ENCODE measurements at places on chromosomes 4 and X.

DNA sequence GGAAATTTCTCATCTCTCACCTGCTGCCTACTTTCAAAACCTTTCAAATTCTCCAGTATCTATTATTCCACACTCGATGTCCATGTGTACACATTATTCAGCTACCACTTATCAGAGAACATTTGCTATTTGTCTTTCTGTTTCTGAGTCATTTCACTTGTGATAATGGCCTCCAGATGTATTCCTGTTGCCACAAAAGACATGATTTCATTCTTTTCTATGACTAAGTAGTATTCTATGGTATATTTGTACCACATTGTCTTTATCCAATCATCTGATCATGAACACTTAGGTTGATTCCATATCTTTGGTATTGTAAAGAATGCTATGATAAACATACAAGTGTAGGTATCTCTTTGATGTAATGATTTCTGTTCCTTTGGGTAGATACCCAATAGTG is 310.1 kb upstream of the SPOCK3 start:
- DNase-seq = no peak

GRCh38 chr4:155828628-155829027 is 37.4 kb downstream of the ASIC5 start:
- DNase-seq = no peak

DNA sequence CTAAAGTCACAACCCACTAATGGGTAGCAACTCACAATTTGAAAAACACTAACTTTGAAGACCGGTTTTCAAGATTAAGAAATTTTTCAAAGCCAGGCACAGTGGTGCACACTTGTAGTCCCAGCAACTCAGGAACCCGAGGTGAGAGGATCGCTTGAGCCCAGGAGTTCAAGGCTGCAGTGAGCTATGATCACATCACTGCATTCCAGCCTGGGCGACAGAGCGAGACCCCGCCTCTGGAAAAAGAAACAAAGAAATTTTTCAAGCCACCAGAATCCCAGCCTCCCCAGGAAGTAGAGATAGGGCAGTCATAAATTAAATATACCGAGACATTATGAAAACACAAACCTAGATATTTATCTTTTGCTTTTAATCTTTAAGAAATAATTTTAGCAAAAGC is 13.0 kb downstream of the SMARCA1 start:
- DNase-seq = no peak

DNA sequence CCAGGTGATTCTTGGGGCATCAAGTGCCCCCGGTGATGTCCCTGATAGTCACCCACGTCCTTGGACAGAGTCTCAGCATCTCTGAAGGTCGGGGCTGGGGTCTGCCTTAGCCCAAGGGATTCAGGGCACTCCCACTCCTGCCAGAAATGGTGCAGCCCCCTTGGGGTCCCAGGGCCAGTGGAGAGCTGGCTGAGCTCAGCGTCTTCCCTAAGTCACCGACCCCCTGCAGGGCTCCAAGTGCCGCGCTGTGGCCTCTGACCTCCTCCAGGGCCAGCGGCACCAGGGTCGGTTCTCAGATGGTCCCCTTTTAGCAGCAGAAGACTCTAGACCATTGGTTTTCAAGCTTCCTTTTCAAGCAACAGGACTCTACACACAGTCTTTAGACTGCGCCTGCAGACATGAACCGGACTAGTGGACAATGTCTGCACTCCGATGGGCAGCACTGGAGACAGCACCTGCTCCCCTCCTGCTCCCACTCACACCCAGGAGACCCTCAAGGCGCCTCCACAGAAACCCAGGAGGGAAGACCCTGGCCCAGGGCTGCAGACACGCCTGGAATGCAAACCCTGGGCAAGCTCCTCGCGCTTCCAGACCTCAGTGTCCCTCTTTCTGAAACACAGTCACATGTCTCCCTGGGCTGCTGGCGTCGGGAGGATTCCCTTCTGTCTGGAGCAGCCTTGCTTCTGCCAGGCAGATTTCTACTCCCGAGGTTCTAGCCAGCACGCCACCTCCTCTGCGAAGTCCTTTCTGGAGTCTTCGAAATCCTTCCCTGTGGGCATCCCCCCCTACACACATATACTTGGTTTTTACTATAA is 53.9 kb downstream of the ABLIM2 start:
- DNase-seq = no peak

GRCh38 chr4:106273831-106274230 is 42.2 kb downstream of the TBCK start:
- no peak for DNase-seq

DNA sequence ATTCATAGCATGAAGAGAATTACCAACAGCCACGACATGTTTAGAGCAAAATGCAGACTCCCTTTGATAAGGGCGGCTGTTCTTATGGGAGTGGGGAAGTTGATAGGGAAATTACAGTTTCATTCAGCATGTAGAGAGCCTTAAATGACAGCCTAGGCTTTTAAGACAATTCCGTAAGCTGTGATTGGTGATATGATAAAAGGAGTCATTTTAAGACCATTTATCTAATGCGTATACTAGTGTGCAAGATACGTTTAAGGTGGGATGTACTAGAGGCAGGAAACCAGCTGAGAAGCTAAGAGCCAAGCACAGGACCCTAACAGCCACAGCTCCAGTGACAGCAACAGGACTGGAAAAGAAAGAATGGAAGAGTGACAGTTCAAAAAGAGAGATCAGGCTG is 102.2 kb upstream of the ZFP42 start:
- no peak for DNase-seq

- DNase-seq = no peak
Measured at GRCh38 chr4:2047031-2047660, 12.0 kb upstream of the NAT8L start.

- DNase-seq = no peak
Measured at GRCh38 chr4:107037199-107037584, 1.1 kb upstream of the DKK2 start.

- no peak for DNase-seq
Measured at GRCh38 chr4:92953462-92953861, 649.7 kb downstream of the GRID2 start.

GRCh38 chrX:16827225-16827624 is 41.0 kb downstream of the TXLNG start:
- DNase-seq = no peak

DNA sequence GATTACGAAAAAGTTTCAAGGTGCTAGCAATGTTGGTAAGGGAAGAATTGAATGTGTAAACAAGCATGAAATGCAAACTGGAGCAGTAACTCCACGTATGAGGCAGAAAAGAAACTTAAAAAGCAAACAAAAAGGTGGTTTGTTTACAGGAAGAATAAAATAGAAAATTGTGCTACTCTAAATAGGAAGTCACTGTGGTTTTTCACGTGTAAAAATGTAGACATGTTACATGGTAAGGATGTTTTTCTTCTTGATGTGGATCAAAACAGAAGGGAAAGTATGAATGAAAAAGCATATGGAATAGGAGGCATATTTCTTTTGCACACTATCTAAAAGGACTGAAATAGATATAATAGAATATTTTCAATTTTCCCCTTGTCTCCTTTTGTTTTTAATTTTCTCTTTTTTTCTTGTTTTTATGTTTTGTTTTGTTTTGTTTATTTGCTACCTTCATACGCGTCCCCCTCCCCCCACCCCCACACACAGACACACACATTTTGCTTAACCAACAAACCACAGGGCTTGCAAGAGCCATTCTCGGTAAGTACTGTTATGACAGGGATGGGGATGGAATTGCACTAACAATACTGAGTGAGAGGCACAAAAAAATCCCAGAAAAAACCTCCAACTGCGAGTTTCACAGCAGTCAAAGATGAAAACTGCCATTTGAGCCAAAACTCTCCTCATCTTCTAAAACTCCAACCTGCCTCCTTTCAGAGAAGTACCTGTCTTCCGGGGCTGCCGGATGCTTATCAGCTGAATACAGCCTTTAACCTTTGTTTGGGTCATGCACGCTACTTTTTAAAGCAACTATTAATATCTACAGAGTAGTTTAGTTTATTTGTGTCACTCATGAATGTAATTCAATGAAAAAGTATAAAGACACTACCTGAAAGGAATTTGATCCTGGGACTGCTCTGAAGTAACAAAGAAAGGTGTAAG is 135.8 kb downstream of the IL15 start:
- no peak for DNase-seq

DNA sequence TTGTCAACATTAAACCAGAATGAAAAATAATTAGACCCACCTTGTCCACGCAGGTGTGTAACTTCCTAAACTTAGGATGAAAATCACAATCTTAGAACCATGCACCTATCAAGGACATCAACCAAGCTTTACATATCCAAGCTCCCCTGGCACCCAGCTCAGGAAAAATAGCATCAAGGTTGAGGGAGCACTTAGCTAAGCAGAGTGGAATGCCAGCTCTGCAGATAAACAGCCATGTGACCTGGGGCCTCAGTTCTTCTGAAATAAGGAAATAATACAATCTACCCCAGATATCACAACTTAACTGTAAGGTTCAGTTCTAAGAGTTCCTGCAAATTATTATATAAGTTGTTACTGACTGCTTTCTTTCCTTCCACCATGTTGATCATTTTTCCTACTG is 64.7 kb downstream of the DHX15 start:
- DNase-seq = no peak

DNA sequence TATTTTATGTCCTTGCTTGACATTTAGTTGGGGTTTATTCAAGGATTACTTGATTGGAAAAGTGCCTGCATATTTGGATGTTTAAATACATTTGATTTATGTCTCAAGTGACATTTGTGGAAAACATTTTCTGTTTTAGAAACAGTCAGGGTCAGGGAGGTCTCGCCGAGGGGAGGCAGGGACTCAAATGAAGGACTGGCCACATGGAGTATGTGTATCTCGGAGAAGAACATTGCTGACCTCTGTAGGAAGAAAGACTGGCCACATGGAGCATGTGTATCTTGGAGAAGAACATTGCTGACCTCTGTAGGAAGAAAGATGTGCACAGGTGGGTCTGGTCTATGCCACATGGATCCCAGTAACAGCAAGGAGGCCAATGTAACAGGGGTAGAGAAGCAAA is 233.6 kb downstream of the TRIML1 start:
- no peak for DNase-seq

GRCh38 chr4:30847958-30848357 is 127.8 kb downstream of the PCDH7 start:
- DNase-seq = no peak

- DNase-seq = no peak
Measured at GRCh38 chrX:32530802-32531403, 680.4 kb downstream of the DMD start.

GRCh38 chr4:38692421-38692820 is 28.4 kb downstream of the KLF3 start:
- no peak for DNase-seq

- DNase-seq = no peak
Measured at GRCh38 chrX:149476513-149476912, 28.6 kb downstream of the IDS start.

DNA sequence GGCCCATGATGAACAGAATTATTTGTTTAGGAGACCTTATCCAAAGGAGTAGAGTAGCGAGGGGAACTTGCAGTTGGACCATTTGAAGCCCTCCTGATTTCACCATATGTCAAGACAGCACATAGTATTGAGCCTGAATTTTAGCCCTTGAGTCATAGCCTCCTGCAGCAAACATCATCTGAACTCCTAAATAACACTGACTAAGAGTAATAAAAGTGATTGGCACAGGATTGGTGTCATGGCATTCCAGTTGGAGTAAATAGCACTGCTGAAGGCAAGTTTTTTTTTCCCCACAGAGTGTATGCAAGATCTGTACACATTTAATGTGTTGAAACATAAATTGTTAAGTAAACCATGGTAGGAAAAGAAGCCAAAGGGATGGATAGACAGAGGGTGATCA is 89.0 kb downstream of the COMMD8 start:
- no peak for DNase-seq

DNA sequence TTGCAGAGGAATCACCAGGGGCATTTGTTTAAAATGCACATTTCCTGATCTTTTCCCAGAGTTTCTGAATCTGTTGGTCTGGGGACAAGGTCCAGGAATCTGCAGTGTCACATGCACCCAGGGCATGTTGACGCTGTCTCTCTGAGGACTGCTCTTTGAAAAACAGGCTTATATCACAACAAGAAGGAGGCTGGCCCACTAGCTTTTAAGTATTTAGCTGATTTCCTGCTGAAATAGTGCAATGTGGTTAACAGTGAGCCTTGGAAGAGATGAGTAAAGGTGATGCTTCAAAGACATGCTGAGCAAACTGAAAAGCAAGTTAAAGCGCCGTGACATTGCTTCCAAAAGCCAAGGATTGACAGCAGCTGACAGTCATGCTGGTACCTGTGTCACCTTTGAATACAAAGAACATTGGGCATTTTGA is 18.6 kb upstream of the SEPSECS start:
- no peak for DNase-seq

DNA sequence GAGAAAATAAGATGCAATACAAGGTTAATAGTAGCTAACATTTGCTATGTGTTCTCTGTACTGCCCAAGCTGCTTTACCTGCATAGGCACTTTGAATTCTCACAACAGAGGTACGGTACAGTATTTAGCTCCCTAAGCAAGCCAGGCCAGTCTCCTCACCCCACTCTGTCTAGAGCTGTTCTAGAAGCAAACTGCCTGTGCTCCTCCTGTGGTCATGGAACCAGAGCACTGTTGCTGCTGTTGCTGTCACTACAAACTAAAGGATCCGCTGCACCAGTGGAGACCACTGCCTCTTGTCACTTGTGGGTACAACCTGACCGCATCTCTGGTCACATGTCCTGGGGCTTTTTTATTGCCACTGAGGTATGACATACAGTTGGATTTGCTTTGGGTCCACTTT is 19.6 kb downstream of the ZNF330 start:
- DNase-seq = no peak

GRCh38 chr4:13067077-13067476 is 417.1 kb downstream of the RAB28 start:
- DNase-seq = no peak

- DNase-seq = no peak
Measured at GRCh38 chrX:32041181-32041580, 969.3 kb upstream of the FTHL17 start.

DNA sequence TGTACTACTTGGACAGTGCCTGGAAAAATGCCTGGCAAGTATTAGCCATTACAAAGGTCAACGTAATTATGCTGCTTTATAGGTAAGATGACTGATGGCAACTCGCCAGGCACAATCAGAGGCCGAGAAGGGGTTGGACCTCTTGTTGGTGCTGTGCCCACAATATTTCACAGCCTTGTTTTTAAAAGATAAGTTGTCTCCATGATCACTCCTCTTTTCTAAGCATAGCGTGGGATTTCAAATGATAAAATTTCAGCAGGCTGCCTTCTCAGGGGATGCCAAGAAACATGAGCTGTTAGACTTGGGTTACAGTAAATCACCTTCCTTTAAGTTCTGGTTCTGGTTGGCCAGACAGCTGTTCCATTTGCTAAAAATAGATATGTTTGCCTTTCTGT is 26.9 kb downstream of the HOPX start:
- no peak for DNase-seq

All from KG1 (cell line).